ENCODE measurements at places on chromosomes 6 and 20. TPM values are rescaled to one million over a fixed set of nuclear protein-coding genes. Genes with fewer than 3 reads are reported as not detected.

The OPRL1 gene
- polyA plus RNA-seq = 1.1 TPM

The MYLIP gene
- 10.3 TPM for polyA plus RNA-seq

The THBS2 gene
- polyA plus RNA-seq = 20.2 TPM

The MOXD1 gene
- polyA plus RNA-seq = 0.16 TPM

The PAX1 gene
- polyA plus RNA-seq = 0.04 TPM

The TRIM15 gene
- not detected for polyA plus RNA-seq

The DCBLD1 gene
- polyA plus RNA-seq = 5.5 TPM

The LHFPL5 gene
- 1.1 TPM for polyA plus RNA-seq

The VARS1 gene
- polyA plus RNA-seq = 24.2 TPM

The HLA-DMA gene
- 14.2 TPM for polyA plus RNA-seq

The C20orf141 gene
- 1.4 TPM for polyA plus RNA-seq

The CLPSL1 gene
- polyA plus RNA-seq = not detected

The OR2B6 gene
- polyA plus RNA-seq = not detected

The NSFL1C gene
- polyA plus RNA-seq = 52.1 TPM

The RIPOR2 gene
- 1.6 TPM for polyA plus RNA-seq

The KLC4 gene
- 25.6 TPM for polyA plus RNA-seq

The CGA gene
- 0.08 TPM for polyA plus RNA-seq

The GRM1 gene
- polyA plus RNA-seq = 0.02 TPM

The NOTCH4 gene
- polyA plus RNA-seq = 11.7 TPM

The MEP1A gene
- 0.05 TPM for polyA plus RNA-seq

The NRSN1 gene
- polyA plus RNA-seq = not detected

The DDR1 gene
- 83.5 TPM for polyA plus RNA-seq

The RNF217 gene
- 10.1 TPM for polyA plus RNA-seq

The GLP1R gene
- 0.04 TPM for polyA plus RNA-seq

The C4A gene
- polyA plus RNA-seq = 112 TPM

The RSPH9 gene
- 0.52 TPM for polyA plus RNA-seq

The SMIM8 gene
- 2.3 TPM for polyA plus RNA-seq

Data from adipose tissue (tissue), 3 donors.